ENCODE measurements at places on chromosomes 13 and 19.

DNA sequence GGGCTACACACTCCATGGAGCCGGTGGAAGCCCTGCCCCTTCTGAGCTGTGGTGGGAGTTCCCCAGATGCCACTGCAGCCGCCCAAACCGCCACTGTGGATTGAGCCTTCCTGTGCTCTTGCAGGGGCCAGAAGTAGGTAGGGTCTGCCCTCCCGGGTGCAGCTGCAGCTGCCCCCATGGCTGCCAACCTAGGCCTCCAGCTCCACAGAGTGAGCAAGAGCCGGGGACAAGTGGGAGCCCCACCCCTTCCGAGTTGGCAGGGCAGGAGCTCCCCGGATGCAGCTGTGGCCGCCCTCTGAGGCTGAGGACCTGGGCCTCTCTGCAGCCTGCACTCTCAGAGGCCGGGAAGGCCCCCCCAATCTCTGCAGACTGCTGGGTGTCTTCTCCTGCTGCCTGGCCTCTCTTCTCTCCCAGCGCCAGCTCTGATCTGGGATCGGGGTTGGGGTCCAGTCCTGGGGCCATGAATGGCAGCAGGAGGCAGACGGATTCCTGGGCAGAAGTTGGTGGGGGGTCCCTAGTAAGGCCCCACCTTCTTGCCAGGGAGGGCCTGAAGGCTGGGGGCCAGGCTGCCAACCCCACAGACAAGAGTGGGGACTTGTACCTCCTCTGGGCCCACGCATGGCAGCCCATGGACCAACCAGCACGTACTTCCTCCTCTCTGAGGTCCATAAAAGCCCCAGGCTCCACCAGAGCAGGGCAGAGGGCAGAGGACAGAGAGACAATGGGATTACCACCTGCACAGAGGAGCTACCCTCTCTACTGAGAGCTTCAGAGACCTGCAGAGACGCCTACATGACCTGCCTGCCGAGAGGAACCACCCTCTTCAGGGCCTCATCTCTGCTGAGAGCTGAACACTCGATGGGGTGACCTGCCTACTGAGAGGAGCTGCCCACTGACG, 28.9 kb downstream of the AP2S1 start:
- DNase-seq: peak; percentile 55

GRCh38 chr13:111259058-111259457, 61.4 kb upstream of the TEX29 start:
- DNase-seq: no peak

- no peak for DNase-seq
Measured at GRCh38 chr13:103130146-103130545, 63.9 kb upstream of the SLC10A2 start.

DNA sequence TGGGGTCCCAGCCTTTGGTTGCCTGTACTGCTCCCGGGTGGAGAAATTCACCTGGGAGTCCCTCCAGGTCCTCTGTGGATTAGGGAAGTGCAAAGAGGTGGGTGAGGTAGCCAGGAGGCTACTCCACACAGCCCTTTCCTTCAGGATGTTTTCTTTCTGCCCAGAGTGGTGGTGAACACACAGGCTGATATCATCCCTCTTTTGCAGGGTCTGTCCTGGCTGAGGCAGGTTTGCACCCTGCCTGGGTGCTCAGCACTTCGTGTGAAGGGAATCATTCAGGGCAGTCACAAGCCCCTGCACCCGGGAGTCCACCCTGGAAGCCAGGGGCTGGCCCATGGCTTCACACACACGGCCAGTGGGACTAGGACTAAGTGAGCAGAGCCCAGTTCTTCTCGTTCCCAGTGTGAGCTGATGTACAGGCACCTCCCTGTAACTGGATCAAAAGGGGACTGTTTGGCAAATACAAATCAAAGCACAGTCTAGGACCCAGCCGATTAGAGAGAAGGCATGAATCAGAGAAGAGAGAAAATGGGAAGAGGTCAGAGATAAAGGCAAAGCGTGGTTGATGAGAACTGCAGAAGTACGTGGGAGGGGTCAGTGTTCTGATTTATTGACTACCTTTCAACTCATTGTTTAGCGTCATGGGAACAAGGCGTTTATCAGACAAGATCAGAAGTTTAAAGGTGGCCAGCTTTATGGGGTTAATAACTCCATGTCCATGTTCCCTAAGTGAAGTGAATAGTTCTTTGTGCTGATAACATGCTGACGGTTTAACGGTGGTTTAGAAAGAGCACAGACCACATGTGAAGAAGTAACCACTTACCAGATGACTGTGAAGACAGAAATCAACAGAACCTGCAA, 30.4 kb upstream of the SPATA13 start:
- DNase-seq: no peak

DNA sequence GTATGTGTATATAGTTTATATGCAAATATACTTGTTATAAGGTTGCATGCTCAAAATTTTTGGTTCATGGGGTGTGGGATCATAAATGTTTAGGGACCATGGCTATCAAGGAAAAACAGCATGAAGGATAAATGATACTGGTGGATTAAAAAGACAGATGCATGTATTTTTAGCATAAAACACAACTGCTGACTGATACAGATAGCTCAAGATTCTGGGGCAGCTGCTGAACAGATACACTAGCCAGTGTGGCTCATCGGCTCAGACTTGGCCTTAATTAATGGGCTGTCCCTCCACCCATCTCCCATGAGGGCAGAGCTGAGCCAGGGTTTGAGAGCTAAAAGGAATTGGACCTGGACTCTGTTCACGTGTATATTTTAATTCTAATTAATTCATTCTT, 11.4 kb downstream of the ALOX5AP start:
- no peak for DNase-seq

DNA sequence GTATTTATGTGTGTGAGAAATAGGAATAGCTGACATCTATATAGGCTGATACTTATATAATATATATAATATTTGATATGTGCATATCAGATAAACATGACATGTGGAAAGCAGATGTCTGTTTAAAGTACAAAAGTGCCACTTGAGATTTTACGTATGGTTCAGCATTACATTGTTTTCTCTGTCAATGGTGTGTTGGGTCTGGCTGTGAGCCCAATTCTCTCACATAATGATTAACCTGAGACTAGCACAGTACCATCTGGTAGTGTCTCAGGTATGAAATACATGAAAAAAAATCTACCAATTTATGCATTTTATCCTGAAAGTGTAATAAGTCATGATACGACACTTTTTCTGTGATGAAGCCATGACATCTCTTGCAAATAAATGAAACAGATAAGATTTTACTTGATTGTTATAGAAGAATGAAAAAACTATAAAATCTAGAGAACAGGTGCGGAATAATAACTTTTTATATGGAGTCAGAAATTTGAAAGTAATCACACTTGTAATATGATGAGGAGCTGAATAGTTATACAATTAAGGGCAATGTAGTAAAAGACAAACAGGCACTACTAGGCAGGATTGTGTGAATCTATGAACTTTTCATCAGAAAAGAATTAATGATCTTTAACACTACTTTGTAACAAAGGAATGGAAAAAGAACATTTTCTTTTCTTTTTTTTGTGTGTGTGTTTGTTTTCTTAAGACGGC, 1405.0 kb downstream of the OLFM4 start:
- DNase-seq: no peak

All from aorta (tissue), 5 donors.